Activated CD4-positive, alpha-beta T cell treated with anti-CD3 and anti-CD28 coated beads for 24 hours (primary cell): ENCODE measurements at places on chromosomes 16 and 17.

GRCh38 chr17:77117415-77117814 is 23.4 kb upstream of the SEC14L1 start:
- no peak for DNase-seq

GRCh38 chr16:52976539-52977167 is 76.0 kb downstream of the CHD9NB start:
- DNase-seq, result no peak

DNA sequence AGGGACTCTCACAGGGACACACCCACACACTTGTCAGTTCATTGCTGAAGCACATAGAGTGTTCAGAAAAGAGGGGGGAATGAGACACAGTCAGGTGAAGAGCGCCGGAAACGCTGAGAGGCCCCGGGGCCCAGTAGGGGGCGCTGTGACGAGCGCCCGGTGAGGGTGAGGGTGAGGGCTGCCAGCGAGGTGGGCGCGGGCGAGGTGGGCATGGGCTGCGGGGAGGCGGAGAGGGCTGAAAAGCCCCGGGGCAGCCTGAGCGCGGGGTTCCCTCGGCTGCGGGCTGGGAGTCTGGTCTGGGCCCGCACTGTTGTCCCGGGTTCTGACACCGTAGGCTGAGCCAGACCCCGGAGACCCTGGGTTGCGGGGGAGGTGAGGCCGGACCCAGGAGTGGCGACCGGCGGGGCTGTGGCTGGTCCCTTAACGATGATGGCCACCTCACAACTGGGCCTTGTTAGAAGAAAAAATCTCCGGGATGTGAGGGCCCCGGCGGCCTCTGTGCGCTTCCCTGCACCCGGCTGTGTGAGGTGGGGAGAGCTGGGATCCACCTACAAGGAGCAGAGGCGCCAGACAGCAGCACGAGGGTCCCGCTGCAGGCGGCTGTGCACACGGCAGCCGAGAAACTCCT is 91.4 kb downstream of the C16orf78 start:
- DNase-seq, result no peak

GRCh38 chr17:78746263-78746948 is 35.7 kb downstream of the CYTH1 start:
- DNase-seq, result no peak

DNA sequence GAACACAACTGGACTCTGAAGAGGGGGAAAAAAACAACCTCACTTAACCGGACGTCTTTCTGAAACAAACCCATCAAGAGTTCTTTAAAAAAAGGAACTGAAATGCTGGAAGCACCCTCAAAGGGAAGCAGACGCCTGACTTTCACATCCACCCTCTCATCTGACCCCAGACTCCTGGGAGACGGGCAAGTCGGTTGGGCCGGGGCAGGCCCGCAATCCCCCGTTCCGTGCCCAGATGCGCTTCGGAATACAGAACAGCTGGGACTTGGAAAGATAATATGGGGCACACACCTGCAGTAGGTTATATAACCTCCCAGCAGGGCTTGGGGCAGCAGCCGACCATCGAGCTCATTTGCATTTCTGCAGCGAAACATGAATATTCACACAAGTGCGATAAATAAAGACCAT is 3.7 kb downstream of the ARHGAP27 start:
- DNase-seq, result no peak

- no peak for DNase-seq
Measured at GRCh38 chr16:52613508-52613907, 66.6 kb upstream of the TOX3 start.

GRCh38 chr17:29687596-29687995 is 64.9 kb upstream of the CORO6 start:
- no peak for DNase-seq
